ENCODE measurements at places on chromosomes 16 and 17. TPM values are rescaled to one million over a fixed set of nuclear protein-coding genes. Genes with fewer than 3 reads are reported as not detected.

GINS2 gene
- not detected for total RNA-seq

CARD14 gene
- not detected for total RNA-seq

AGRP gene
- not detected for total RNA-seq

GRCh38 chr16:84370723-84371552 is 2.6 kb downstream of the ATP2C2 start:
- DNase-seq: no peak

- no peak for DNase-seq
Observed at GRCh38 chr16:47056688-47057629, 83.5 kb upstream of the DNAJA2 start.

- DNase-seq: no peak
Observed at GRCh38 chr17:1107083-1107776, 72.6 kb downstream of the ABR start.

GRCh38 chr17:47611372-47612350 is 38.1 kb upstream of the KPNB1 start:
- DNase-seq: no peak

DNA sequence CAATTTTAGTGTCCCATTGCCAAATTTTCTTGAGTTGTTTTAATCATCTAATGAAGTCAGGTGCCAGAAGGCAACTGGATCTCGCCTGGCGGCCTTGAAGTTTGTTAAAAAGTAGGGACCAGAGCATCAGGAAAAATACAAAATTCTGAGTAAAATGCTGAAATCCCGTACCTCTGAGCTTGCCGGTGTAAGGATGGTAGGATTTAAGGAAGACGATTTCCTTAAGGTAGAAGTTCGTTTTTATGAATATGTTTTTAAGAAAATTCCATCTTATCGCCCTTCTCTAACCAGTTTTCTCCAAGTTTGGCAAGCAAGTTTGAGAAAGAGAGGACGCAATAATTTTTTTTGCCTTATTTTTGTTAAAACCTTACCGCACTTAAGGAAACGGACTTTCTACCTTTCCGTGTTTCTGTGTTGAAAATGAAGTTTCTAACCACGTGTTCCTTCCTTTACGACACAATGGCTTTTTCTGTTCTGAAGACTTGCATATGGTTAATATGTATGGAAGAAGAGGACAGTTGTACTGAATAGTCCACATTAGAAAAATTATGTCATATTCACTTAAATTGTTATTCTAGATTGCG is 748 bp downstream of the ATF7IP2 start:
- DNase-seq: no peak

Data from right atrium auricular region (tissue), 2 donors.